Suppressor macrophage treated with lipopolysaccharide for 1 hour (primary cell): ENCODE measurements at places on chromosomes 12 and 14.
A peak's percentile ranks its signal among the peaks of the same experiment; 100 is the strongest.

DNA sequence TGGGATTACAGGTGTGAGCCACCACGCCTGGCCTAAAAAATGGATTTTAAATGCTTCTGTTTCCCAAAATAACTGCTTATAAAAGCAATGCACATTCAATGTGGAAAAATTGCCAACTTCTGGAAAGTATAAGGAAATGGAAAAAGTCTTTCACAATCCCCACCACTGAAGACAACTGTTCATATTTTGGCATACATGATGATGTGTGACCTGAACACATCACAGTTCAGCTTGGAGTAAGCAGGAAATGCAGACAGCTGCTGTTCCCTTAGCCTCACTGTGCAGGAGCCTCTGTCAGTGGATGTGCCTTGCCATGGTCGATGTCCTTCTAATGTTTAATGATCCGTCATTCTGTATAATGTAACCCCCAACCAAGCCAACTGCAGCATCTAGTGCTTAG, 5.2 kb downstream of the MTERF2 start:
- no peak for DNase-seq

GRCh38 chr12:115468087-115468510, 784.1 kb upstream of the TBX3 start:
- no peak for DNase-seq

- no peak for DNase-seq
Observed at GRCh38 chr14:68934066-68934465, 45.0 kb downstream of the ACTN1 start.

DNA sequence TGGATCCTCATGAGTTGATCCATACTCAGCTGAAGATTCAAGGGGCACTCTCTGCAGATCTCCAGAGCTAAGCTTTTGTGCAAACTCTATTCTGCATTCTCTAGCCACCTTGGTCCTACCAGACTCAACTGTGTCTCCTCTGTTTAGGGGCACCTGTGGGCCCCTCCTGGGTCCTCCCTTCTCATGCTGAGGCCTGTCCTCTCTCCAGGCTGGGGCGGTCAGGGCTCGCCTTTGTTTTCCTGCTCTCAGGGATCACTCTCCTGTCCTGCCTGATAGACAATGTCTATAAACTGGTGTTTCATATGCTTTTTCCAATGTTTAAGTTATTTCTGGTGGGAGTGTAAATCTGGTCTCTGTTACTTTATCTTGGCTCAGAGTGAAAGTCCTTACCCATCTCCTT, 11.6 kb upstream of the KIF26A start:
- DNase-seq: no peak

GRCh38 chr12:62578726-62579125, 112.1 kb downstream of the MON2 start:
- DNase-seq: no peak

DNA sequence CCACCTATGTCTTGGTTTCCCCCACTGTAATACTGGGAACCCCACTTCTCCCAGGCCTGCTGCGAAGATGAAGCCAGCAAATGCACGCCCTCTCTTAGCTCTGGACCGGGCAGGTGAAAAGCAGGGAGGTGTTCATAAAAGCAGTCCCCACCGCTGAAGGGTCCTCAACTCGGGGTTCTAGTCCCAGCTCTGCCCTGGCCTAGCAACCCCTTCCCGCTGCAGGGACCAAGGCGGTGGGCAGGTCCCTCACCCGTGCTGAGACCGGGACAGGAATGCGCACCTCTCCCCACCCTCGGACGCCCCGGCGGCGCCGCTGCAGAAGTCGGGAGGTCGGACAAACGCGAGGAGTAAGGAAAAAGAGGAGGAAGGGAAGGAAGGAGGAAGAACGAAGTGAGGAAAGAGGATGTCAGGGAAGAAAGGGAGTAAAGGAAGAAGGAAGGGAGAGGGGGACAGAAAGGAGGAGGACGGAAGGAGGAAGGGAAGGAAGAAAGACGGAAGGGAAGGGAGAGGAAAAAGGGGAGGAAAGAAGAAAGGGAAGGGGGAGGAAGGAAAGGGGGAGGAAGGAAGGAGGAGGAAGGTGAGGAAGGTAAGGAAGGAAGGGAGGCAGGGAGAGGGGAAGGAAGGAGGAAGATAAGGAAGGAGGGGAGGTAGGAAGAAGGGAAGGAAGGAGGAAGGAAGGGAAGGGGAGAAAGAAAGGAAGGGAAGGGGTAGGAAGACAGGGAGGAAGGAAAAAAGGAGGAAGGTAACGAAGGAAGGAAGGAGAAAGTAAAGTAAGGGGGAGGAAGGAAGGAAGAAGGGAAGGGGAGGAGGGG, 701 bp downstream of the SPRING1 start:
- no peak for DNase-seq

GRCh38 chr12:13167226-13167625, 29.3 kb upstream of the EMP1 start:
- DNase-seq: no peak

DNA sequence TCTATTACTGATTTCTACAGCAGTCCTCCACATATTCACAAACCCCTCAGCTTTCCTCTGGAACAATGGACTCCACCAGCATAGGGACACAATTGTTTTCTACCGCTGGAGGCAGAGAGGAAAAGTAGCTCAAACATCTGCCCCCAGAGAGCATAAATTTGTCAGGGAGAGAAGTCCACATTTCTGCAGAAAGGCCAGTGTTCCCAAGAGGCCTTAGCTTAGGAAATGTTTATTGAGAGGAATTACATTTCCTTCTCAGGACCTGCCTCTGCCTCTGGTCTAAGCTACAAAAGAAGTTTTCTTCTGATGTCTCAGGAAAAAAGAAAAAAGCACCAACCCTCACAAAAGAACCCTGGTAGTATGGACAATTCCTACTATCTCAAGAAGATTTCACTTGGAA, 217.8 kb upstream of the BMP4 start:
- DNase-seq: no peak

- peak; percentile 59 for DNase-seq
Observed at GRCh38 chr12:89873745-89874144, 165.1 kb upstream of the ATP2B1 start.

DNA sequence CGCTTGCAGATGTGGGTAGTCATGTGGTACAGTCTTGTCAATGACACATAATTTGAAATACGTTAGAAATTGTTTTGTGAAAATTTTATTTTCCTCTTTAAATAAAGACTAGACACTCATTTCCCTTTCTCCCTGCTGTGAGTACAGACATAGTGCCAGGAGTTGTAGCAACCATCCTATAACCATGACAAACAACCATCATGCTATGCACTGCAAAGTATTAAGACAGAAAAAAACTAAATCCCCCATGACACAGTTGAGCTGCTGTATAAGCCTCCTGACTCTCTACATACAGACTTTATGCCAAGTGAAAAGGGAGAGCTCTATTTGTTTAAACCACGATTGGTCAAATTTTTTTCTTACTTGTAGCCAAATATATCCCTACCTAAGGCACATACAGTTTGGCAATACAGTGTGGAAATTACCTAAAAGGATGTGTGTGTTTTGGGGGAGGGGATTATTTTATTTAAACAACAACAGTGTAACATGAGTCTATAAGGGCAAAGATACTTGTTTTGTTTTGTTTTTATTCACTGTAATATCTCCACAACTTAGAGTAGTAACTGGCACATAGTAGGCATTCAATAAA, 45.0 kb upstream of the KRR1 start:
- no peak for DNase-seq

GRCh38 chr12:68446901-68447796, 115.0 kb upstream of the MDM1 start:
- peak; percentile 68 for DNase-seq

DNA sequence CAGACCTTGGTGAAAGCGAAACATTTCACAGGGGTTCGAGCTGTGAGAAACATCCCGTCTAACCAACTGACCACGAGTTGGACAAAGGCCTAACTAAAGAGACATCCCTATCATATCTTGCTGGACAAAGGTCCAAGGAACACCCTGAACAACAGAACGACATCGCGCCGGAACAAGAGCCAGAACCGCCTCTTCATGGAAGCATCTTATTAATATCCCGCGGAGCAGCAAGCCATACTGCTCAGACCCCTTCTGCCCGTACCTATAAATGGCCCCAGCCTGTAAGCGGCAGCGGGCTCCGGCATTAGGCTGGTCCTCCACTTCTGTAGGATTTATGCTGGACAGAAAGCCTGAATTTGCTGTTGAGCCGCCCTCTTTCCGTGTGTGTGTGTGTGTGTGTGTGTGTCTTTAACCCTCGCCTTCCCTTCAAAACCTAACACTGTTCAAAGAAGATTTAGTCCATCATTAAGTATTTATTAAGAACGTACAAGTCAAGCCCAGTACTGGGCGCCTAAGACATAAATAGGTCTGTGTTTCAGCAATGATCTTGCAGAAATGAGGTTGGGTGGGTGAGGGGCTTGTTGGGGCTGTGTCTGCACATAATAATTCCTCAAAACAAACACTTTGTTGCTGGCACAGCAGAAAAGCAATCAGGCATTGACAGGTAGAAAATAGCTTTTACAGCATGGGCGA, 1.9 kb downstream of the SLC6A15 start:
- no peak for DNase-seq

GRCh38 chr12:69345077-69345476, 3.1 kb upstream of the LYZ start:
- DNase-seq: no peak

- no peak for DNase-seq
Observed at GRCh38 chr12:32201976-32202375, 95.3 kb downstream of the BICD1 start.
